ENCODE measurements at places on chromosomes 16 and 17. TPM values are rescaled to one million over a fixed set of nuclear protein-coding genes. Genes with fewer than 3 reads are reported as not detected.

DNA sequence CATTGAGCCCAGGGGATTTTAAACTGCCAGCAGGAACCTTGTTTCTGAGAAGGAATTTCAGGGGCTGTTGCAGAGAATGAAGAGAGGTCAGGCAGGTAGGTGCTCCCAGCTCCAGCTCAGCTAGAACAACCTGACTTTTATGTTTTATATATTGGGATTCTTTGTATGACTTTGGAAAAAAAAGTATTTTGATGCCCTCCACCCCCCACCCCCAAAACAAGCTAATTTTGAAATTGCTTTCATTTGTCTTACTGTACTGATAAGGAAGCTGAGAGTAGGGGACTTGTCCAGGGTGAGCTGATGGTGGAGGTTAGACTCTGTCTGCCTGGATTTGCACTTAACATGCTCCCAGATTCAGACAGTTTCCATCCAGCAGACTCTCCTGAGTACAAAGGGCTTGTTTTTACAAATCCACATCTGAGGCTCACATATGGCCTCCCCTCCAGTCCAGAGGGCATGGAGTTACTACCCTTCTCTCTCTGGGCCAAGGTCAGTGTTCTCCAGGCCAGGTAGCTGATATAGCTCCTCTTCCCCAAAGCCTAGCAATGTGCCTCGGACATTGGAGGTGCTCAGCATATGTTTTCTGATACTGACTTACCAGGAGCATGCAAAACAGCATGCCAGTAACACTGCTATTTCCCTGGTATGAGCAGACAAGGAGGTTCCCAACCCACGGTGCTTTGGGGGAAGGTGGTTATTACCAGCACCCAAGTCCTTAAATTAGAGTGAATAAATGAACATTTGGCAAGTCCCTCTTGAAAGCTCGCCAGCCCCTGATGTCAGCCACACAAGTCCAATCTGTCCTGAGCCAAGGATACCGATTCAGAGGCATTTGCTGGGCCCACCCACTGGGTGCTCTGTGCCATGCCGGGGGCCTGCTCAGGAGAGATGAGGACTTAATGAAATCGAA, 11.3 kb downstream of the STX1B start:
- no peak for DNase-seq

DNA sequence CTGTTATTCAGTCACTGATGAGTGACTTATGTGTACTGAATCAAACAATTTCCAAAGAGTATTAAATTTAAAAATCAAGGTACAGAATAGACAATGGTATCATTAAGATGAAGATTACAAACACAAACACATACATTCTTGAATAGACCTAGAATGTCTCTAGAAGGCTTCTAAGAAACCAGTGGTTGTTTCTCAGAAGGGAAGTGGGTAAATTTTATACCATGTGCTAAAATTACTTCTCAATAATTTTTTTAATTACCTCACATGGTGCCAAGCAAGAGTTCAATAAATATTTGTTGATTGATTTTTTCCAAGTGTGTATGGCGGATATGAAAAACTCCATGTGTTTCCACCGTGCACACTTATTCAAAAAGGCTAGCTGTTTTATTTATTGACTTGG, 6.4 kb downstream of the DYNLRB2 start:
- no peak for DNase-seq

DNA sequence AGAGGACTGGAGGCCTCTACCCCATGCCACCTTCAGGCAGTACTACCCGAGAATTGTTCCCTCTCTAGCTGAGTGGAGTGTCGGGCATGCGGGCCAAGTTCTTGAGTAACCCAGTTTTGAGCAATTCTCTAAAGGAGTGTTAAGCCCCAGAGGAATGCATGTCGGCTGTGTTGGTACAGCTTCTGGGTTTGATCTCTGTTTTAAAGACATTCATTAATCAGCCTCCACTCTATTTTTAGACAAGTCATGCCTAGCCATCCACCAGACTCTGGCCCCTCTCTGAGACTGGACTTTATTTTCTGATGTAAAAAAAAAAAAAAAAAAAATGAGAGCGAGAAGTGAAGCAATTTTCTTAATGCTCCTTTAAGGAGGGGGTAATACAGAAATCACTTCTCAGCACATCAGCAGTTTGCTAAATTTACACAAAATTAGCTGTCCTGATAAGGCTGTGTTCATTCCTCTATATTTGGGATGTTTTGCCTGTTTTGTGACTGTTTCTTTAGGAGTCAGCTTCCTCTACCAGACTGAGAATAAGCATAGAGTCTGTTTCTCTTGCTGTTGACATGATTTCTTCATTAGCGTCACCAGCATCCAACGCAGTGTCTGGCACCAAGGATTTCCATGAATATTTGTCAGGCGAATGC, 88.7 kb downstream of the AXIN2 start:
- DNase-seq = no peak

Gene TMEM235
- not detected for total RNA-seq

- DNase-seq = no peak
These were observed 211.9 kb downstream of the STX8 start for GRCh38 chr17:9363440-9364350.

- no peak for DNase-seq
These were observed 11.4 kb upstream of the TCAP start for GRCh38 chr17:39653662-39654331.

Gene TPPP3
- 10.9 TPM for total RNA-seq

GRCh38 chr16:20620770-20621169, 44.6 kb upstream of the ACSM2B start:
- DNase-seq = no peak

- DNase-seq = no peak
These were observed 174.2 kb downstream of the STX8 start for GRCh38 chr17:9401434-9401833.

DNA sequence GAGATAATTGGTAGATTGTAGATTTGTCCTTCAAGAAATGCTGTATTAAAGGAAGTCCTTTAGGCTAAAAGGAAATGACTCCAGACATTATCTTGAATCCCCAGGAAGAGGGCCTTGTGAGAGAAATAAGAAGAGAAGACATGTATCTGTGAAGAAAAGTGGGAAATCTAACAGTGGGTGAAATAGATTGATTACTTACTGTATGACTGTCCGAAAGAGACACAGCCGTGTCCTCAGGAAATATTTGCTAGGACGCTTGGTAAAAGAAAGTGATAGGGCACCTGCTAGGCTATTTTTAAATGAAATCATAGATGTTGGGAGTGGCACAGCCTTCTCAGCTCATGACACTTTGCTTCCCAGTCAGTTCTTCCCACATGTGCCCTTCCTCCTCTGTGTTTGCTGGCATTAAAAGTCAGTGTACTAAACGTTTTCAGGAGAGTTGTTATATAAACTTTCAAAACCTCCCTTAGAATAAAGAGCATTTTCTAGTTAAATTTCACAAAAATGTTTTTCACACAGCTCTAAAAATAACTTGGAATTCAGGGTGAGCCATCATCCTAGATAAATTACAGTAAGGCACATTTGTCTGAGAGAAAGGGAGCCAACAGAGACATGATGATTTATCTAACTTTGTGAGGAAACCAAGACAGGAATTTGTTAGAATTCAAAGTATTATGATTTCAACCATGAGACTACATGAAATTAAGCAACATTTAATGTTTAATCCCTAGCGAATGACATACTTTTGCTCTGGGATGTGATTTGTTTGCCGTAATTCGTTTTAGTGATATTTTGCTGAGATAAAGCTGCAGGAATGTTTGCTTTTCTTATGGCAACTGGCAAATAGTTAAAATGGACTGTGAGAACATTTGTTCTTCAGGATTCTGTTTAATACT, 35.0 kb downstream of the DHRS7B start:
- DNase-seq = no peak

Gene CETP
- 0.32 TPM for total RNA-seq

Gene MMD
- 3.8 TPM for total RNA-seq

- no peak for DNase-seq
These were observed 39.5 kb upstream of the CDH13 start for GRCh38 chr16:82587289-82587688.

GRCh38 chr17:14582996-14583395, 282.1 kb downstream of the HS3ST3B1 start:
- DNase-seq = no peak

DNA sequence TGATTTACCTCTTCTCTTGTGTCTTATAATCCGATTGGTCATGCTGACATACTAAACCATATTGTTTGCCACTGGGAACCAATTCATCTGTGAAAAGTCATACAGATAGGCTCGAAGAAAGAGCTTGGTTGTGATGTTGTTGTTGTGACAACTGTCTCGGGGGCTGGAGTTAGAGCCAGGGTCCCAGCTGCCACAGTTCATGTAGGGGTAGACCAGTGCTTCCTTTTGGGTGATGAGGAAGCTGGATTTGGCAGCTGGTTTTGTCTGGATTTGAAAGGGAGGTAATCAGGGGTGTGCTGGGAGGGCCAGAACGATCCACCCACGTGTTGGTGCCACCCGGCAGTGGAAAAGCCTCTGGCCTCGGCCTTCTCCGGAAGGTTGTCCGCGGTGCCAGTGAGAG, 438.1 kb downstream of the WWOX start:
- DNase-seq = no peak

Gene MYOCD
- 11.7 TPM for total RNA-seq

GRCh38 chr17:39077252-39077651, 74.2 kb downstream of the PLXDC1 start:
- no peak for DNase-seq

DNA sequence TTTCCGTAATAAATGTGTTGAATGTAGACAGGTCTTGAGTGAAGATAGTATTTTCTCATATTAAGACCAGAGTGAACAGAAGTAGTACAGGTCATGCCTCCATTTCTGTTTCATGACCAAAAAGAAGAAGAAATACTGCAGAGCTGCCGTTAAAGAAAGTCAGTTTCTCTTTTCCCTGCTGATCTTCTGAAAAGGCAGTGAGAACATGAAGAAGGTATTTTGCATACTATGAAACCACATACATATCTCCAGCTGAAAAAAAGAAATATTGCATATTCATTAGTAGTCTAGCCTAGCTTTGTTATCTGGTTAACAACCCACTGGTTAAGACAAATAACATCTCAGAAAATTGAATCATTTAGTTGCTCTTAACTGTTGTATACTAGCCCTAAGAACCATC, 138.4 kb downstream of the PHKB start:
- no peak for DNase-seq

- DNase-seq = no peak
These were observed 24.8 kb downstream of the SLC38A10 start for GRCh38 chr17:81270279-81270678.

- DNase-seq = no peak
These were observed 5.2 kb downstream of the ASGR1 start for GRCh38 chr17:7173687-7174602.
